Daoy (cell line): ENCODE measurements at places on chromosomes 3 and 15. TPM values are rescaled to one million over a fixed set of nuclear protein-coding genes. Genes with fewer than 3 reads are reported as not detected.

CADM2 gene
- total RNA-seq: 0.46 TPM in 1 of 2 replicates, not detected in the other

CMTM8 gene
- 1.1 and 3.7 TPM in 2 replicates for total RNA-seq

EBLN2 gene
- total RNA-seq: 2.2 and 3.0 TPM in 2 replicates

SLCO2A1 gene
- total RNA-seq: 1.4 and 4.8 TPM in 2 replicates

P2RY1 gene
- under 0.01 and 0.03 TPM in 2 replicates for total RNA-seq

STAB1 gene
- not detected in 2 replicates for total RNA-seq

PLS1 gene
- total RNA-seq: 30.5 and 31.6 TPM in 2 replicates

FRMD5 gene
- 6.9 and 8.7 TPM in 2 replicates for total RNA-seq

LMAN1L gene
- not detected in 2 replicates for total RNA-seq

CTXN2 gene
- not detected in 2 replicates for total RNA-seq

SPINK8 gene
- not detected in 2 replicates for total RNA-seq

NPAP1 gene
- total RNA-seq: 0.03 and 0.17 TPM in 2 replicates

SEC11A gene
- 109 and 150 TPM in 2 replicates for total RNA-seq

EFCC1 gene
- not detected in 2 replicates for total RNA-seq

TRIM69 gene
- 7.8 and 8.9 TPM in 2 replicates for total RNA-seq

KY gene
- total RNA-seq: 1.5 and 2.6 TPM in 2 replicates

TRPM1 gene
- not detected in 2 replicates for total RNA-seq

ZBED2 gene
- 0.11 and 1.0 TPM in 2 replicates for total RNA-seq

DCLK3 gene
- 0.06 TPM in 1 of 2 replicates, not detected in the other for total RNA-seq

B3GALNT1 gene
- total RNA-seq: 23.1 and 28.4 TPM in 2 replicates

TFDP2 gene
- 74.1 and 91.7 TPM in 2 replicates for total RNA-seq

PIERCE2 gene
- 0.11 and 1.3 TPM in 2 replicates for total RNA-seq

EAF2 gene
- 11.3 and 23.3 TPM in 2 replicates for total RNA-seq

PLSCR5 gene
- total RNA-seq: not detected in 2 replicates

SNTN gene
- total RNA-seq: not detected in 2 replicates

CHDH gene
- total RNA-seq: 6.2 TPM in 2 replicates

CPNE9 gene
- total RNA-seq: not detected in 2 replicates

CKMT1A gene
- 2.2 TPM in 1 of 2 replicates, not detected in the other for total RNA-seq

CPNE4 gene
- total RNA-seq: not detected in 2 replicates

MRAS gene
- 12.3 and 14.8 TPM in 2 replicates for total RNA-seq

FAM3D gene
- not detected in 2 replicates for total RNA-seq

CFAP100 gene
- total RNA-seq: not detected in 2 replicates

ZDHHC23 gene
- 6.0 and 9.2 TPM in 2 replicates for total RNA-seq

CCRL2 gene
- total RNA-seq: 0.29 TPM in 1 of 2 replicates, not detected in the other

COL6A6 gene
- total RNA-seq: 0.21 and 0.63 TPM in 2 replicates

ITIH1 gene
- total RNA-seq: not detected in 2 replicates

SERINC4 gene
- total RNA-seq: 0.11 TPM in 1 of 2 replicates, not detected in the other

CISH gene
- total RNA-seq: 0.46 TPM in 1 of 2 replicates, not detected in the other

PIGZ gene
- 0.23 and 0.77 TPM in 2 replicates for total RNA-seq

ONECUT1 gene
- total RNA-seq: 0.18 TPM in 1 of 2 replicates, not detected in the other

LIPH gene
- total RNA-seq: 0.63 TPM in 1 of 2 replicates, not detected in the other

KLHL24 gene
- 9.3 and 12.5 TPM in 2 replicates for total RNA-seq

PTPN23 gene
- 10.8 and 15.1 TPM in 2 replicates for total RNA-seq

EXD1 gene
- total RNA-seq: not detected in 2 replicates

LACTB gene
- total RNA-seq: 60.3 and 61.8 TPM in 2 replicates
